Stimulated activated CD4-positive, alpha-beta T cell treated with anti-CD3 and anti-CD28 coated beads, Interleukin-1b, Interleukin-23, amount 100 ng/mL, for 48 hours (primary cell): ENCODE measurements at places on chromosomes 2 and 18.
A peak's percentile ranks its signal among the peaks of the same experiment; 100 is the strongest.

- no peak for DNase-seq
These were observed 28.5 kb downstream of the GPR55 start for GRCh38 chr2:230896346-230897115.

- DNase-seq = no peak
These were observed 69.8 kb upstream of the PDE1A start for GRCh38 chr2:182496596-182496995.

- DNase-seq = no peak
These were observed 175.9 kb upstream of the CREB1 start for GRCh38 chr2:207353836-207354235.

DNA sequence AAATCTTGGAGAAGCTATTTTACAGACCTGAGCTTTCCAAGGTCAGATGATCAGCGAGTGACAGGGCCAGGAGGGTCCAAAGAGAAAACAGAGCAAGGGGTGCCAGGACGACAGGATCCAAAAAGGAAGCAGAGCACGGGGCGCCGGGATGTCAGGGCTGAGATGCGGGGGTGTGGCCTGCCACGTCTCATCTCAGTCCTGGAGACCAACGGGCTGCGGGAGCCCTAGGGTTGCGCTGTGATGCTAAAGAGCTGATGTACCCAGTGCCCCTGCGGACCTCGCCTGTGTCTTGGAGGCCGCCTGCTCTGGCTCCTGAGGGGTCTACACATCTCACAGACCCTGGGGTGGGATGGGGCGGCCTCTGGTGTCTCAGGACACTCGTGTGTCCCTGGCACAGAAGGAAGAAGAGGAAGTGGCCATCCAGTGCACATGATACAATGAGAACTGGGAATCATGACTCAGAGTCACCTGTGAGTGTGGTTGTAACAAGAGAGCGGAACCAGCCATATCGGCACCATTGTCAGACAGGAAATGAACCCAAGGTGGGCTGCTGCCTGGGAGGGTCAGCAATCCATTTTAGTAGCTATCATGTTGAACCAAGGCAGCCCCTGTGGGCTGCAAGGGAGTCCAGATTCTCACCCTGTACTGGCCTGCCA is 97.8 kb downstream of the MYT1L start:
- no peak for DNase-seq

- no peak for DNase-seq
These were observed 45.7 kb downstream of the RAB31 start for GRCh38 chr18:9753846-9754245.

DNA sequence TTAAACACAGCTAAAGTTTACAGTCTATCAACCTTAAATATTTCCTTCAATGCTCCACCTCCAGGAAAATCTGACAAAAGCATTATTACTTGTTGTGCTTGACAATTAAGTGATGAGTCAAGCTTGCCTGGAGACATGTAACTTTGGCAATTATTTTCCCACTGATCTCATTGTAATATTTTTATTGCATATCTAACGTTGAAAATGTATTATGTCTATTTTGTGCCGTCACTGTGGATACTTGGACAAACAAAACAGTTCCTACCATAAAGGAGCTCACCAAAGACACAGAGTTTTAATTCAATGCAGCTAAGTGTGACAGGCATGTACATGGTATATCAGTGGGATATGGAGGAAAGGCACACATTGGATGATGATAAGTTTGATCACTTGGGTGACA is 24.7 kb downstream of the RNF103 start:
- no peak for DNase-seq

DNA sequence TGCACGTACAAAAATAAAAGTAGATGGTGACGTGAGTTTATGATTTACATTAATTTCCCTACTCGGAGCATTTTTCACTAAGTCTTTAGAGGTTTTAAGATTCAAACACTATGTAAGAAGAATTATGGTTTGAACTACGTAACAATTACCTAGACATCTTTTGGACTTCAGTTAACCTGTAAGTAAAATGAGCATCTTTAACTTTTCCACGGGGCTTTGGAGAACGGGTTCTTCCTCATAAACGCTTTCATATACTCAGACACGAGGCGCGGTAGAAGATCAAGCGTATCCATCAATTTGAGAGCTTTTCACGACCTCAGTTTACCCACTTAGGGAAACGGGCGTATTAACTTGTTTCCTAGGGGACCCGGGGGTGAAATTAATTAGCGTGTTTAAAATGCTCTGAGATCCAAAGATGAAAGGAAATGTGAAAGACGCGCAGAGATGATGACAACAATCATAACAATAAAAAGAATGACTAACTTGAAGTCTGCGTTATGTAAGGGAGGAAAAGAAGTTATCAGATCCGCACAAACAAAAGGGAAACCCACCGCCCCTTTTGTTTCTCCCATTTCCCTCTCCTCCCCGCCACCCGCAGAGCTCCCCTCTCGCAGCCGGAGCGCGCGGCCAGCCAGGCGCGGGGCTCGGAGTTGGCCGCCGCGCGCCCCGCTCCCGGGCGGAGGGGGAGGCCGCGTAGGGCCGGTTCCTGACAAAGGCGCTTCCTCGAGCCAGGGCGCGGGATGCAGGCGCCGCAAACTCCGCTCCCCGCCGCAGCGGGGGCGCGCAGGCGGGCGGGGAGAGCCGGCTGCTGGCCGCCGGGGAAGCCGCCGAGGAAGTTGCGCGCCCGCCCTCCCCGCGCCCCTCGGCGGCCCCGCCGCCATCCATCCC is 807 bp downstream of the PELI1 start:
- DNase-seq = peak; percentile 28
